Activated T-cell treated with anti-CD3 and anti-CD28 coated beads, Interleukin-2, amount 50 U/mL, for 24 hours (primary cell): ENCODE measurements at places on chromosomes 3 and 15.
A peak's percentile ranks its signal among the peaks of the same experiment; 100 is the strongest.

GRCh38 chr3:102159810-102160451 lies 274.9 kb upstream of the ZPLD1 start:
- no peaks in the 10 kb centered on the region for H3K36me3 ChIP-seq
- no peaks in the 10 kb centered on the region for H3K27me3 ChIP-seq
- no peak overlapping the region for H3K4me3 ChIP-seq
- no peak for DNase-seq

GRCh38 chr3:169879013-169879557 lies 9.3 kb upstream of the LRRC31 start:
- peaks cover 5% of the 10 kb centered on the region for H3K4me1 ChIP-seq
- no peak overlapping the region for H3K27ac ChIP-seq
- H3K36me3 ChIP-seq: no peaks in the 10 kb centered on the region
- no peak overlapping the region for H3K4me3 ChIP-seq
- no peaks in the 10 kb centered on the region for H3K27me3 ChIP-seq

- no peaks in the 10 kb centered on the region for H3K27me3 ChIP-seq
- peak overlapping the region; percentile 88 for H3K27ac ChIP-seq
- H3K4me3 ChIP-seq: no peak overlapping the region
- H3K36me3 ChIP-seq: peaks cover 80% of the 10 kb centered on the region
- H3K4me1 ChIP-seq: peaks cover 68% of the 10 kb centered on the region
- no peak for DNase-seq
Observed at GRCh38 chr15:80978685-80979329, 10.8 kb downstream of the MESD start.

- no peak for DNase-seq
- no peaks in the 10 kb centered on the region for H3K36me3 ChIP-seq
- peaks cover 46% of the 10 kb centered on the region for H3K27me3 ChIP-seq
- no peak overlapping the region for H3K27ac ChIP-seq
Observed at GRCh38 chr15:66862111-66862939, 160.3 kb downstream of the SMAD6 start.

GRCh38 chr3:106251160-106251892 lies 382.5 kb upstream of the CBLB start:
- H3K4me3 ChIP-seq: no peak overlapping the region
- peaks cover 10% of the 10 kb centered on the region for H3K4me1 ChIP-seq
- no peak for DNase-seq
- H3K27ac ChIP-seq: no peak overlapping the region
- H3K27me3 ChIP-seq: no peaks in the 10 kb centered on the region

GRCh38 chr3:54968546-54969172 lies 40.8 kb upstream of the LRTM1 start:
- H3K27me3 ChIP-seq: no peaks in the 10 kb centered on the region
- no peaks in the 10 kb centered on the region for H3K36me3 ChIP-seq
- H3K27ac ChIP-seq: no peak overlapping the region
- H3K4me3 ChIP-seq: no peak overlapping the region
- DNase-seq: no peak

- peaks cover 5% of the 10 kb centered on the region for H3K4me1 ChIP-seq
- peaks cover 12% of the 10 kb centered on the region for H3K27me3 ChIP-seq
- DNase-seq: no peak
- no peak overlapping the region for H3K27ac ChIP-seq
- no peak overlapping the region for H3K4me3 ChIP-seq
Observed at GRCh38 chr3:65729555-65729954, 309.2 kb downstream of the MAGI1 start.

DNA sequence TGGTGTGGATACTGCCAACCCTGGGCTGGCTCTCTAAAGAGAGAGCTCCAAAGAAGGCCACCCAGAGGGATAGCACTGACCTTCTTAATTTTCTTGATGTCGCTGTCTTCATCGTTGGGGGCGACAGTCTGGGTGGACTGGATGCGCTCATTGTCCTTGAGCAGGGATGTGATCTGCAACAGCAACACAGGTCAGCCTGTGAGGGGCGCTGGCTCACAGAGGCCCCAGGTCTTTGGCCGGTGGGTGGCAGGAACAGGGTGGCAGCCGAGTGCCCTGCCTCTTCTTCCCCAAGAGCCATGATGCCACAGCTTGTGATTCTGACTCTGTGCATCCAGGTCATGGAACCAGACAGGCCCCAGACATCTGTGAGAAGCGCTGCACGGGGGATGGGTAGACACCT lies 41.2 kb downstream of the RASGRF1 start:
- no peak overlapping the region for H3K4me3 ChIP-seq
- no peak overlapping the region for H3K27ac ChIP-seq
- no peaks in the 10 kb centered on the region for H3K4me1 ChIP-seq
- no peaks in the 10 kb centered on the region for H3K36me3 ChIP-seq

GRCh38 chr3:73437828-73438227 lies 186.9 kb downstream of the PDZRN3 start:
- H3K4me3 ChIP-seq: no peak overlapping the region
- H3K27me3 ChIP-seq: peaks cover 2% of the 10 kb centered on the region
- H3K27ac ChIP-seq: no peak overlapping the region
- H3K36me3 ChIP-seq: no peaks in the 10 kb centered on the region
- no peak for DNase-seq
- no peaks in the 10 kb centered on the region for H3K4me1 ChIP-seq

GRCh38 chr3:115513416-115513800 lies 109.9 kb upstream of the GAP43 start:
- peak overlapping the region; percentile 84 for H3K4me3 ChIP-seq
- peaks cover 2% of the 10 kb centered on the region for H3K36me3 ChIP-seq
- no peak overlapping the region for H3K27ac ChIP-seq
- peaks cover 25% of the 10 kb centered on the region for H3K4me1 ChIP-seq

DNA sequence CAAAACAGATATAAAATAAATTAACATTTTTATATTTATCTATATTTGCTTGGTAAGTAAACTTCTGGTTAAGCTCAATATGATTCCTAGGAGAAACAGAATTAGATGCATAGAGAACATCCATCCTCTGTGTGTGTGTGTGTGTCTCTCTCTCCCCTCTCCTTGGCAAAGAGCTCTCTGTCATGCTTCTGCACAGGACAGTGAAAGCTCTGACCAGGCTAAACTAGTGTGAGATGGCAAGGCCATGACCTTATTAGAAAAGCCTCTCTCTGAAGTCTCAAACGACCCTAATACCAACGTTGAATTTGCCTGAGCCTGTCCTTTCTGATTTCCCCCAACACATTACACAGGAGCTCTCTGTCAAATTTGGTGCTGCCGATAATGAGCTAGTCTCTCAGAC lies 746.0 kb downstream of the VGLL3 start:
- no peak overlapping the region for H3K27ac ChIP-seq
- no peaks in the 10 kb centered on the region for H3K27me3 ChIP-seq
- DNase-seq: no peak
- no peak overlapping the region for H3K4me3 ChIP-seq
- H3K36me3 ChIP-seq: no peaks in the 10 kb centered on the region
- H3K4me1 ChIP-seq: no peaks in the 10 kb centered on the region

DNA sequence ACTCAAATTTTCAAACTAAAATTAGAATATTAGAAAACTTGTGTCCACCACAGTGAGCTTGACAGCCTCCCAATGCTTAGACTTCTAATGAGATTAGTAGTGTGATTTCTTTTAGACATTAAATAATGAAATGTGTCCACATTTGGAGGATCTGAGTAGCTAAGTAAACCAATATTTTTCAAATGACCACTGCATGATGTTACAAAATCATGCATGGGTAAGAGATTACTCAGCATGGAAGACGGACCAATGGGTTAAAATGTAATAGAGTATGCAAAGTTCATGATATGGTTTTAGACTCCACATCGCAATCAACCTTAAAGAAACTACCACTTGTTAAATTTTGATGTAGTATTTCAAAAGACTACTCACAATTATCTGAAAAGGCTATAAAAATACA lies 130.6 kb downstream of the IMPG2 start:
- H3K4me3 ChIP-seq: no peak overlapping the region
- H3K4me1 ChIP-seq: no peaks in the 10 kb centered on the region
- H3K36me3 ChIP-seq: no peaks in the 10 kb centered on the region
- DNase-seq: no peak

- no peak overlapping the region for H3K4me3 ChIP-seq
- no peaks in the 10 kb centered on the region for H3K27me3 ChIP-seq
- no peak for DNase-seq
- peaks cover 53% of the 10 kb centered on the region for H3K36me3 ChIP-seq
- no peak overlapping the region for H3K27ac ChIP-seq
- H3K4me1 ChIP-seq: no peaks in the 10 kb centered on the region
Observed at GRCh38 chr3:123503203-123503602, 54.3 kb upstream of the ADCY5 start.

GRCh38 chr3:100150473-100150872 lies 36.2 kb upstream of the FILIP1L start:
- no peak overlapping the region for H3K4me3 ChIP-seq
- peak overlapping the region; percentile 16 for H3K27ac ChIP-seq
- peaks cover 4% of the 10 kb centered on the region for H3K4me1 ChIP-seq
- DNase-seq: no peak
- no peaks in the 10 kb centered on the region for H3K27me3 ChIP-seq

DNA sequence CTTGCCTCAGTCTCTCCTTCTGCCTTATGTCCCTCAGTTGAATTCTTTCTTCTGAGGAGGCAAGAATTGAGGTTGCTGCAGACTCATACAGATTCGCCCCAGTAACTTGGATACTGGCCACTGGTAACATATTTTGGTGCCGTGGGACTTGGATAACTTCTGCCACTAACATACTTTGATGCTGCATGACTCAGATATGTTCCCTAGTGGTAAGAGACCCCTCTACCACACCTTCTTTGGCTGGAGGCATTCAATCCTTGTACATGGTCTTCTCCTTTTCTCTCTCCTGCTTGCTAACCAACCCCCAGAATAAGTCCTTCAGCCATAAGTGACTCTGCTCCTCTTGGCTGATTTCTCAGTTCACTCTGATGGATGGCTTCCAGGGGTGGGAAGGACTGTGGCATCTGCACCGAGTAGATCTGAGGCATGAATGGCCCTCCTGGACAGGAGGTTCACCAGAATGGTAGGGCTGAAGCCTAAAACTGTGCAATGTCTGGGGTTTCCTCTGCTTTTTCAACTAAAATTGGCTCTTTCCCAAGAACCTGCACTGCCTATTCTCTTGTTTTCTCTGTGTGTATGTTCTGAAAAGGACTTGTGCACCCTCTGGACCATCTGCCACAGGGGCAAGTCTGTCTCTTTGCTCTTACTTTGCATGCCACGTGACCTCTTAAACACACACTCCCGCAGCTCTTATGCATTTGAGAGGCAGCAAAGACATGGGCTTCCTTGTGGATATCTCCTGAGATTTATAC lies 55.5 kb upstream of the FSTL1 start:
- no peak for DNase-seq

- DNase-seq: no peak
- no peaks in the 10 kb centered on the region for H3K36me3 ChIP-seq
- H3K27ac ChIP-seq: no peak overlapping the region
- H3K4me3 ChIP-seq: no peak overlapping the region
Observed at GRCh38 chr15:62802612-62803011, 239.9 kb upstream of the TPM1 start.
